ENCODE measurements at places on chromosomes 16 and 17. TPM values are rescaled to one million over a fixed set of nuclear protein-coding genes. Genes with fewer than 3 reads are reported as not detected.

QPRT gene
- 86.2 TPM for total RNA-seq

ENPP7 gene
- total RNA-seq: 4.4 TPM

SYNGR3 gene
- total RNA-seq: 3.2 TPM

SNRNP25 gene
- total RNA-seq: 15.2 TPM
